Common myeloid progenitor, CD34-positive (primary cell): ENCODE measurements at places on chromosomes 5 and 9.

- no peak for DNase-seq
- no peaks in the 10 kb centered on the region for H3K36me3 ChIP-seq
- H3K4me3 ChIP-seq, result no peak overlapping the region
- no peaks in the 10 kb centered on the region for H3K4me1 ChIP-seq
Observed at GRCh38 chr5:111596705-111597104, 84.4 kb upstream of the STARD4 start.

- DNase-seq, result no peak
- H3K4me1 ChIP-seq, result no peaks in the 10 kb centered on the region
- no peak overlapping the region for H3K27ac ChIP-seq
- H3K36me3 ChIP-seq, result no peaks in the 10 kb centered on the region
Observed at GRCh38 chr9:80775530-80775929, 913.8 kb downstream of the TLE1 start.

DNA sequence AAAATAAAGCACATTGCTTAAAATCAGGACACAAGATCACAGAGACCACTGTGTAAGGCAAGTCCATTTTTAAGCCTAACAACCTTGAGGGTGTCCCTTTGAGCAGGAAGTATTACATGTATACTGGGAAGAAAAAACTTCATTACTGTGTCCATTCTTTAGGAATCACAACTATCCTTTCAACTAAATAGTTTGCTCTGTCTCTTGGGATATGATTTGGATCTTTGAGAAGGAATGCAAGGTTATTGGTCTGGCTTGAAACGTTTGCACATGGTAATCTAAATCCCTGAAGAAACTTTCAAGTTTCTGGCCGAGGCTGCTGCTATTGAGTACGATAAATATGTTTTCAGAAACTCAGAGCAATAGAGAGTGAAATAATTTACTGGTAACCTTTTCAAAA is 923.0 kb upstream of the SEMA6A start:
- no peak overlapping the region for H3K4me3 ChIP-seq
- no peaks in the 10 kb centered on the region for H3K4me1 ChIP-seq
- DNase-seq, result no peak
- no peaks in the 10 kb centered on the region for H3K27me3 ChIP-seq
- no peaks in the 10 kb centered on the region for H3K36me3 ChIP-seq
- H3K27ac ChIP-seq, result no peak overlapping the region

DNA sequence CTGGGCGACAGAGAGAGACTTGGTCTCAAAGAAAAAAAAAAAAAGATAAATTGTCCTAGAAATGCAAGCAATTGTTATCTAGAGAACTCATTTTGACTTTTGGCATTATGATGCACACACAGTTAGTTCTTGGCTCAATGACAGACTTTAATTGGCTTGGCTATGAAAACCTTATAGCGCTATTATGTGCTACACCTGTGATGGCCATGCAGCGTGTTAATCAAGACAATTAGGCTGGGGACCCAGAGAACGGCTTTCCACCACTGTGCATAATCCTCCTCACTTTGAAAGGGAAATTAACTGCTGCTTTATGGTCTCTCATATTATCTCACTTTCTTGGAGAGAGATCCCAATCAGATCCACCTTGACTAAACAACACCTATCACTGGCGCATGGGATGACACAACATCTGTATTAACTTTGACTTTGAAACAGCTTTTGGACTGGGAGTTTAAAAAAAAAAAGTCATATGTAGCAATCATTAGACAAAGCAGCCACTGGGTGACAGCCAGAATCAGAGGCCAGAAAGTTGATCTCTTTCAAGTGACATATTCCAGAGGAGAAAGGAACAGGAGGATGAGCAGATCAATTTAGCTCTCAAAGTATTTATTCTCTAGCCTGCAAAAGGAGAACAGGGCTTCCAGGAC is 132.5 kb downstream of the PPP2R2B start:
- no peak overlapping the region for H3K4me3 ChIP-seq
- DNase-seq, result no peak
- H3K36me3 ChIP-seq, result no peaks in the 10 kb centered on the region
- H3K4me1 ChIP-seq, result no peaks in the 10 kb centered on the region
- H3K27ac ChIP-seq, result no peak overlapping the region

DNA sequence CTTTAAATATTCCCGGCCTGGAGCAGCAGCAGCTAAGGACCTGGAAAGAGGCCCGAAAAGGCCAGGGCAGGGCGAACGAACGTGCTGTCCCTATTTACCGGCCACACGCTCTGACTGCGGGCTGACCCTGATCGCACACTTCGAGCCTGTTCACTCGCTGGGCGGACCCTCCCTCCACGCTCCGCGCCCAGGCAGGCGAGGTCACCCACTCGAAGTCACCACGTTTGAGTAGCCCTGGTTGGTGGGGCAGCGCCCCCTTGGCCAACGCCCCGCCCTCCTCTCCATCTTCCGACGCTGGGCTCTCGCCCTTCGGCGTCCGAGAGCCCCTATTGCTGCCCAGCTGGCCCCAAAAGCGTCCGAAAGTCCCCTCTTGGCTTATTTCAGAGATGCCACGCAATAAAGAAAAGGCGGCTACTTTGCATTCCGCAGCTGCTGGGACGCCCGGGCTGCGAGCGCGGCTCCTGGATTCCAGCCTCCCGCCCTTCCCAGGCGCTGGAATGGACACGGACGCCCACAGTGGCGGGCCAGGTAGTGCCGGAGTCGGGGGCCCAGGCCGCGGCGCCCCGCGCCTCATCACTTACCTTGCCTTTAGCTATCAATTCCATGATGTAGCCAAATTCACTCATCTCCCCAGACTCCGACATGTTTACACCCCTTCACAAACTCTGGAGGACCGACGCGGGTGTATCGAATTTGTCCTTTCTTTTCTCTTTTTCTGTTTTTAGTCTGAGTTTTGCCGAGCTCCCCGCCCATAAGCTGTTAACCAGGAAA is 9.9 kb upstream of the TRIM36 start:
- DNase-seq, result no peak
- no peaks in the 10 kb centered on the region for H3K36me3 ChIP-seq
- H3K27me3 ChIP-seq, result peaks cover 59% of the 10 kb centered on the region
- H3K27ac ChIP-seq, result no peak overlapping the region
- H3K4me1 ChIP-seq, result peaks cover 14% of the 10 kb centered on the region

GRCh38 chr5:36150676-36151433 is 832 bp downstream of the LMBRD2 start:
- DNase-seq, result peak; percentile 86
- no peaks in the 10 kb centered on the region for H3K27me3 ChIP-seq
- peak overlapping the region; percentile 99 for H3K4me3 ChIP-seq
- H3K4me1 ChIP-seq, result peaks cover 22% of the 10 kb centered on the region
- H3K36me3 ChIP-seq, result peaks cover 7% of the 10 kb centered on the region
- peak overlapping the region; percentile 62 for H3K27ac ChIP-seq

DNA sequence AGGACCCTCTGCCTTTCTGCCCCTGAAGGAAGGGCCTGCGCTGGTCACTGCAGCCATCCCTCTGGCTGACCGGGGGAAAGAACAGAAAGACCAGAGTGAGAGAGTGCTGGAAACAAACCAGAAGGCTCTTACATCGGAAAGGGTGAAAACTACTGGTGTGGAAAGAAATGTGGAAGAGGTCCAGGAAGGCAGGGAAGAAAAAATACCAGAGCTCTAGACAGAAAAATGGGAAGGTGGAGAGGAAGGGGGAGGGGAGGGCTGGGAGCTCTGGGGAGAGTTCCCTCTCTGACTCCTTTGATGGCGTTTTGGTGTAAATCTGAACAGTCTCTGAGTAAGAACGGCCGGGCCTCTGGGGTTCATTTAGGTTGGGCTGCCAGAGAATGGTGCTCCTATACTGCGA is 47.7 kb downstream of the COL23A1 start:
- H3K4me1 ChIP-seq, result no peaks in the 10 kb centered on the region
- DNase-seq, result no peak
- no peaks in the 10 kb centered on the region for H3K36me3 ChIP-seq
- no peak overlapping the region for H3K4me3 ChIP-seq
- H3K27ac ChIP-seq, result no peak overlapping the region

GRCh38 chr5:97909541-97909940 is 726.5 kb upstream of the RIOK2 start:
- H3K4me3 ChIP-seq, result no peak overlapping the region
- H3K36me3 ChIP-seq, result no peaks in the 10 kb centered on the region
- H3K27me3 ChIP-seq, result no peaks in the 10 kb centered on the region
- H3K4me1 ChIP-seq, result no peaks in the 10 kb centered on the region

- no peak for DNase-seq
- no peak overlapping the region for H3K4me3 ChIP-seq
- no peaks in the 10 kb centered on the region for H3K36me3 ChIP-seq
- H3K4me1 ChIP-seq, result no peaks in the 10 kb centered on the region
- no peak overlapping the region for H3K27ac ChIP-seq
Observed at GRCh38 chr9:117775591-117775990, 71.4 kb downstream of the TLR4 start.

DNA sequence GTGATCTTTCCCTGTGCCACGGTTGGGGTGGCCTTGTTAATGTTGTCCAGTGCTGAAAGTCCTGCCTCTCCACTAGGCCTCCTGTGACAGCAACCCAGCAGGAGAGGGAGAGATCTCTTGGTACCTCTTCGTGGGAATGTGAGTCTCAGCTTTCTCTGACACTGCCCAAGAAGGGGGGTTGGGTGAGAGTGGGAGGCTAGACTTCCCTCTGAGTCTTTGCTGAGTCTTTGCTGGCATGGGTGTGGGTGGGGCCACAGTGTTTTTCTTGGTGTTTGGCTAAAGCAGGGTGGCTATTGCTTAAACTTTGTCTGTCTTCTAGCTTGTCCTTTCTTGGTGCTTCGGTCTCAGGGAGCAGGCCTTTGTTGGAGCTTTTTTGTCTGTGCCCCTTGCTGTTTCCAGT is 145.6 kb downstream of the GNA14 start:
- H3K36me3 ChIP-seq, result no peaks in the 10 kb centered on the region
- no peak overlapping the region for H3K4me3 ChIP-seq
- DNase-seq, result no peak
- H3K27ac ChIP-seq, result no peak overlapping the region
- no peaks in the 10 kb centered on the region for H3K4me1 ChIP-seq
- no peaks in the 10 kb centered on the region for H3K27me3 ChIP-seq

GRCh38 chr9:136916330-136917184 is 28.0 kb downstream of the FBXW5 start:
- no peak for DNase-seq
- no peaks in the 10 kb centered on the region for H3K27me3 ChIP-seq
- no peaks in the 10 kb centered on the region for H3K4me1 ChIP-seq
- H3K27ac ChIP-seq, result no peak overlapping the region
- H3K36me3 ChIP-seq, result peaks cover 66% of the 10 kb centered on the region
- H3K4me3 ChIP-seq, result no peak overlapping the region

DNA sequence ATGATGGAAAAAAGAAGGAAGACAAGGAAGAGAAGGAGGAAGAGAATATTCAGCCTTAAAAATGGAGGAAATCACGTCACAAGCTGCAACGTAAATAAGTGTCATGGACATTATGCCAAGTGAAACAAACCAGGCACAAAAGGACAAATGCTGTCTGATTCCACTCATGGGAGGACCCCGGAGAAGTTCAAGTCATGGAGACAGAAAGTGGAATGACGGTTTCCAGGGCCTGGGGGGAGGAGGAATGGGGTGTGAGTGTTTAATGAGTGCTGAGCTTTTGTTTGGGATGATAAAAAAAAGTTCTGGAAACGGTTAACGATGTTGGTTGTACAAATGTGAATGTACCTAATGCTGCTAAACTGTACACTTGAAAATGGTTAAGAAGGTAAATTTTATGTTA is 439.5 kb downstream of the GADD45G start:
- no peaks in the 10 kb centered on the region for H3K36me3 ChIP-seq
- no peak for DNase-seq
- H3K27ac ChIP-seq, result no peak overlapping the region
- no peaks in the 10 kb centered on the region for H3K4me1 ChIP-seq
- no peaks in the 10 kb centered on the region for H3K27me3 ChIP-seq
- no peak overlapping the region for H3K4me3 ChIP-seq

- H3K4me1 ChIP-seq, result peaks cover 37% of the 10 kb centered on the region
- H3K36me3 ChIP-seq, result no peaks in the 10 kb centered on the region
- no peak overlapping the region for H3K27ac ChIP-seq
- DNase-seq, result peak; percentile 49
- H3K27me3 ChIP-seq, result no peaks in the 10 kb centered on the region
Observed at GRCh38 chr9:121700165-121700831, 48.9 kb downstream of the DAB2IP start.

DNA sequence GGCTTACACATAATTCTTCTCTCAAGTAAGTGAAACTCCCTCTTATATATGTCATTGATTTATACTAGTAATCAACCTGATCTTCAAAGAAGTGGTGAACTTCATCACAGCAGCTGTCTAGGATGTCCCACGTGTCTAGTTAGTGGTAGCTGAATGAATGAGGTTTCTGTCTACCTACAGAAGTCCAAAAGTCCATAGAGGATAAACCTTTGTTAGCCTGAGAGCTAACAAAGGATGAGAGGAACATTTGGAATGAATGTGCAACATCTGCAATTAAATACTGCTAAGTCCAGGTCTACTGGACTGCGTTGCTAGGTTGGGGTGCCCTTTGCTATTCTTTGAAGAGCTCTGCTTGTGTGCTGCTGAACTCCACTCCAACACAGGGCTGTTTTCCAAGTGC is 213.8 kb upstream of the DAP start:
- no peak overlapping the region for H3K27ac ChIP-seq
- no peak for DNase-seq
- no peaks in the 10 kb centered on the region for H3K4me1 ChIP-seq
- no peak overlapping the region for H3K4me3 ChIP-seq
- H3K36me3 ChIP-seq, result no peaks in the 10 kb centered on the region

DNA sequence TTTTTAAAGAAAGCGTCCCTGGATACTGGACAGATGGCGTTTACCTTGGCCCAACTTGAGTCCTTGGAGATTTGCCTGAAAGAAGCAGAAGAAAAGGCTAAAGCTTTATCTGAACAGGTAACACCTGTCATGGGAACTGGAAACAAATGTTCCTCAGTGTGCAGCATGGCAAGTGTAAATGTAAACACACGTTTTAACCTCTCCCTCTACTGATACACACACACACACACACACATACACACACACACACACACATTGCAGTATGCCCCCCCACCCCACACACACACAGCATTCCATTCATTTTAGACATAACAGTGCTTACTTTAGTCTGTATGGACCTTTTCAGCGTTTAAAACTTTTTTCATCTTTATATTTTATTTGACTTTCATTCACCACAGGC is 51.1 kb downstream of the CCDC192 start:
- H3K27ac ChIP-seq, result no peak overlapping the region
- no peaks in the 10 kb centered on the region for H3K4me1 ChIP-seq
- H3K4me3 ChIP-seq, result no peak overlapping the region
- no peaks in the 10 kb centered on the region for H3K27me3 ChIP-seq

- no peaks in the 10 kb centered on the region for H3K36me3 ChIP-seq
- no peaks in the 10 kb centered on the region for H3K27me3 ChIP-seq
- H3K4me1 ChIP-seq, result no peaks in the 10 kb centered on the region
- no peak overlapping the region for H3K4me3 ChIP-seq
- DNase-seq, result no peak
Observed at GRCh38 chr9:122580360-122580759, 2.8 kb downstream of the OR1L8 start.

GRCh38 chr9:4167079-4167671 is 132.7 kb downstream of the GLIS3 start:
- H3K27me3 ChIP-seq, result no peaks in the 10 kb centered on the region
- H3K27ac ChIP-seq, result no peak overlapping the region
- H3K4me3 ChIP-seq, result no peak overlapping the region
- H3K36me3 ChIP-seq, result no peaks in the 10 kb centered on the region
